ENCODE measurements at places on chromosomes 2 and 18. TPM values are rescaled to one million over a fixed set of nuclear protein-coding genes. Genes with fewer than 3 reads are reported as not detected.

The MBP gene
- total RNA-seq, result 39.4 TPM

GRCh38 chr2:174965992-174966744, 39.0 kb downstream of the CHN1 start:
- no peak for DNase-seq
- no peak overlapping the region for H3K4me3 ChIP-seq
- H3K36me3 ChIP-seq, result no peaks in the 10 kb centered on the region
- peak overlapping the region; percentile 21 for H3K27ac ChIP-seq

The EFEMP1 gene
- total RNA-seq, result 205 TPM

DNA sequence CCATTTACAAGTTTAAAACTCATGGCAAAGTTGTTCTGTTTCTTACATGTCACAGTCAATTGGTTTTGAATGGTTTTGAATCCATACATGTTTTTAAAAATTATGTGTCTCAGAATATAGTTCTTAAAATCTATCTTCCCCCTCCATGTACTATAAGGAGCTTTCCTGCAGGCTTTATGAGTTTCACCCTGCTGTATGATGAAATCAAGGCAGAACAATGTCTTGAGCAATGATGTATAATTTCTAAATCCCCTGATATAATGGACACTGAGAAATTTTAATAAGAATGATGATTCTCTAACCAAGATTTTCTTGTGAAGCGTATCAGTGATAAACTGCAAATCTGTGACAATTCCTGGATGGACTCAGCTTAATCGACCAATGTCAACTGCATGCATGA, 10.6 kb upstream of the ZNF516 start:
- H3K27me3 ChIP-seq, result no peaks in the 10 kb centered on the region
- peaks cover 8% of the 10 kb centered on the region for H3K4me1 ChIP-seq
- no peak for DNase-seq
- H3K4me3 ChIP-seq, result no peak overlapping the region

DNA sequence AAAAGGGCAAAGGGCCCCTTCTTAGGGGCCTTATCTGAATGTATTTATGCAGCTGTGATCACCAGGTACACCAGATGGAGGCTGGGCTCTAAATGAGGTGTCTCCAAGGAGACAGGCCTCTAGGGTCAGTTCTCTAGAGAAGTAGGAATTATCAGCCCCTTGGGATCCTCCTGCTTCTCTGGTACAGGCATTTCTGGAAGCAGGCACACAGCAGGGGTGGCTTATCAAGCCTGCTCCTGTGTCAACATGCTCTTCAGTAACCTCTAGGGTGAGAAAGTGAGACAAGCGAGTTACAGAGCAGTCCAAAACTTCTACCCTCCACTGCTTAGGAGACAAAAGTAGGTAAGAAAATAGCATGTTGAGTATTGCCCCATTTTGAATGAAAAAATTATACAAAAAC, 13.8 kb downstream of the TPGS2 start:
- DNase-seq, result no peak
- H3K4me3 ChIP-seq, result no peak overlapping the region

The VIL1 gene
- total RNA-seq, result 0.21 TPM

- DNase-seq, result no peak
- H3K27me3 ChIP-seq, result no peaks in the 10 kb centered on the region
- peaks cover 31% of the 10 kb centered on the region for H3K36me3 ChIP-seq
- no peak overlapping the region for H3K4me3 ChIP-seq
These were observed 29.8 kb downstream of the RNMT start for GRCh38 chr18:13756261-13756660.

The REG3G gene
- 0.58 TPM for total RNA-seq

GRCh38 chr2:143844986-143845385, 674.9 kb downstream of the ZEB2 start:
- DNase-seq, result no peak
- no peaks in the 10 kb centered on the region for H3K36me3 ChIP-seq
- H3K27ac ChIP-seq, result no peak overlapping the region
- no peaks in the 10 kb centered on the region for H3K4me1 ChIP-seq
- H3K27me3 ChIP-seq, result no peaks in the 10 kb centered on the region

The MAPRE3 gene
- 34.1 TPM for total RNA-seq

The GULP1 gene
- total RNA-seq, result 86.7 TPM

The CYP27A1 gene
- total RNA-seq, result 38.3 TPM

The SCN1A gene
- total RNA-seq, result 32.6 TPM
